ENCODE measurements at places on chromosomes 5 and 9.

DNA sequence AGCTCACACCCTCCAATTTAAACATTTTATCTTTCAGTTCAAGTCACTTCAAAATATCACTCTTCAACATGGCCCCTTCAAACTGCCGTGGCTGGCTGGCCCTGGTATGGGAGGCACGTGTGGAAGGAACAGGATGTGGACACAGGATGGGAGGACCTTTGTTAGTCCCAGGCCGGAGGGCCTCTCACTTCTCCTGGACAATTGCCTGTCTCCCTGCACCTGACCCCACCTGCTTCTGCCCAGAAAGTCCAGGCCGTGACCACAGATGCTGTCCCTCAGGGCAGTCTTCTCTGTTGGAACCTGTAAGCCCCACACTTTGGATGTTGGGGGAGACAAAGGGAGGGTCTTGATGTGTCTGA, 19.4 kb downstream of the AMBP start:
- no peak for DNase-seq

DNA sequence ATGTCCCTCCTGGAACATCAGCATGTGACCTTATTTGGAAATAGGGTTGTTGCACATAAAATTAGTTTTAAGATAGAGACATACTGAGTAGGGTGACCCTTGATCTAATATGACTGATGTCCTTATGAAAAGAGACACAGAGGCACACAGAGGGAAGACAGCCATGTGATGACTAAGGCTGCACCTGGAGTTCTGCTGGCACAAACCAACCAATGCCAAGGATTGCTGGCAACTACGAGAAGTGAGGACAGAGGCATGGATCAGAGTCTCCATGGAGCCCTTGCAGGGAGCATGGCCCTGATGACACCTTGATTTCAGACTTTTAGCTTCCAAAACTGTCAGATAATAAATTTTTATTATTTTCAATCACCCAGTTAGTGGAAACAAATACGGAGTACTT, 101.9 kb downstream of the FBXL7 start:
- no peak for DNase-seq

DNA sequence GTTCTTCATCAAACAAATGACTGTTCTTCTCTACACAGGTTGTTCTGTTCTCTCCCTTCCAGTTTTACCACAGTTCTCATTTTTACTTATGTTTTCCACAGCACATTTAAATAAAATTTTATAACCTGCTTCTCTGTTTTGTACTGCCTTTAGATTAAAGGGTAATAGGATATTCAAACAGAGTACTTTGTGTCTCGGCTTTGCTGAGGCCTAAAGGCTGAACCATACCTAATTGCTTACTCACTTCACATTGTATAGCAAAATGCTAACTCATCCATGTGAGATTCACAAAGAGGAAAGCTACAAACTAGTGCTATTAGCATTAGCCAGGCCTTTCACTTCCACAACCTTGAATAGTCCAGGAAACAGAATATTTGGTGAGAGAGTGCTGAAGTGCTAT, 200.3 kb downstream of the TRPM3 start:
- peak; percentile 78 for DNase-seq

GRCh38 chr5:66849803-66850202, 253.6 kb downstream of the MAST4 start:
- DNase-seq: peak; percentile 73

DNA sequence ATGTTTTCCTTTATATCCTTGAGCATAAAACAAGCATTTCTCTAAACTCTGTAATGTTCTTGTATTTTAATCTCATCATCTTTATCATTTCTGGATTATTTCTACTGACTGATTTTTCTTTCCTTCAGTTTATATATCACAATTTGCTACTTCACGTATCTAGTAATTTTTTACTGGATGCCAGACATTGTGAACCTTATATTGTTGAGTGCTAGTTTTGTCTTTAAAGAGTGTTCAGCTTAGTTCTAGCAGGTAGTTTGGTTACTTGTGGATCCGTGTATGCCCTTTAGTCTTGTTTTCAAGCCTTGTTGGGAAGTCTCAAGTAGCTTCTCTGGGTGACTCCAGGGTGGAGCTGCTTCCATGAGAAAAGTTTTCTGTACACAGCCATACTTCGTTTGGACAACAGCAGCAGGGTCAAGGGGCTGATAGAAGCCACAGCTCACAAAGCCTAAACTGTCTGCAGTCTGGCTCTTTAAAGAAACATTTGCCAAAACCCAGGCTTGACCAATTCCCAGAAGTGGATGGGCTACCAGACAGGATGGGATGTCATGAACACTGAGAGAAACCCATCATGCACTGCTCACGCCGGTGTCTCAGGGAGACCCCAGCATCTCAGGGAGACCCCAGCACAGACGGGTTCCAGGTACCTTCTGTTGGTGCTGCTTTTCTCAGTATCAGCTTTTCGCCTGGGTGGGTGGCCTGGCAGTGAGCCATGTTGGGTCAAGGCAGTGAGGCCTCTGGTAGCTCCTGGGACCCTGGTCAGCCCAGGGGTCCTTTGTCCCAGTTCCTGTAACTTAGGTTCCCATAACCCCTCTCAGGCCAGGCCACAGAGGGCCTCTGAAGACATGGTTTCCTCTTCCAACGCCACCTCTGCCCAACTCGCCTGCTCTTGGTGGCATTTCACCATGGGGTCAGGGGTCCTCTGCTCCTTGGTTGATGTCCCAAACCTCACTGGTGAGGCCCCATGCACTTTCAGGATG, 29.1 kb downstream of the TRIP13 start:
- DNase-seq: no peak

DNA sequence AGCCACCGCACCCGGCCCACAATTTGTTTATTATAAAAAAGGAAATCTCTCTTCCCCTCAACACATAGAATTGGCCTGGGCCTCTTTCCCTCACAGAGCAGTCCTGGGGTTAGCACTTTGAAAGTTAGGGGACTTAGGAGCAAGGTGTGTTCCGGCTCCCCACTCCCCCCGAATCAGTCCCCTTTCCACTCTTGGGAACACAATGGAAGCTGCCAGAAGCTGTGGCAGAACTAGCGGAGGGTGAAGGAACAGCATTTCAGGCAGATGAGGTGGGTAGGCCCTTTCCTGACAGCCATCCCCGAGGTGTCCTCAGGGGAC, 16.4 kb upstream of the C5orf47 start:
- no peak for DNase-seq

DNA sequence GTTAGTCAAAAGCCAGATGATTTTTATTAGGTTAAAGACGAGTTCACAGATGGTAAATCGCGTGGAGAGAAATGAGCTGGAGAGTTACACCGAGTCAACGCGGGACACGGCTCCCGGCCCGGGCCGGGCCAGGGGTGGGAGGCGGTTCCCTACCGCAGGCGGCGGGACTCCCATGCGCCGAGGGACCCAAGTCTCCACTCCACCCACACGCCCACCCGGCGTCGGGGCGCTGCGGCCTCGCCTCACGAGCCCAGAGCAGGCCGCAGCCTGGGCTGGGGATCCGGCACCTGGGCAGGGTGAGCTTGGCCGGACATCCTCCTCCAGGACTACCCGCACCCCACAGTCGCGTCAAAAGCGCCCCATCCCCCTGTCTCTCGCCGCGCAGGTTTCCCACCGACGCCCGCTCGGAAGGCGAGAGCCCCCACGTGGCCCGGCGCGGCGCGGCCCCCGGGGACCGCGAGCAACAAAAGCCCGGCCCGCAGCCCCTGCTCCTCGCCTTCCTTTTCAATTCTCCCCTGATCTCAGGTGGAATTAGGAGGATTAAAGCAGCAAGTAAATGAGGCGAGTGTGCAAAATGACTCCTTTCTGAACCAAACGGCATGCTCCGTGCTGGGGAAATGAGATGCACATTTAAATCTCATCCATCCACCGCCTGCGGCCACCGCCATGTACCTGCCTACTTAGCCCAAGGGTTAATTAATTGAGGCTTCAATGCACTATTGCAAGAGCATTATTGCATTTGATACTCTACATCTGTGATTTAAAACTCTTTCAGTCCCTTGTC, 196.5 kb upstream of the TBCA start:
- DNase-seq: no peak

GRCh38 chr9:77604316-77604715, 43.8 kb downstream of the GNA14 start:
- no peak for DNase-seq

- DNase-seq: no peak
These were observed at the start of gene PCDHA3 for GRCh38 chr5:140800816-140801493. TSS of gene PCDHA3 (plus strand) at chr5:140801057.

- DNase-seq: no peak
These were observed 24.8 kb downstream of the ABLIM3 start for GRCh38 chr5:149166128-149166527.

GRCh38 chr9:77985996-77986395, 45.6 kb downstream of the GNAQ start:
- DNase-seq: no peak

- no peak for DNase-seq
These were observed 76.2 kb downstream of the ARHGAP26 start for GRCh38 chr5:142846406-142846805.

DNA sequence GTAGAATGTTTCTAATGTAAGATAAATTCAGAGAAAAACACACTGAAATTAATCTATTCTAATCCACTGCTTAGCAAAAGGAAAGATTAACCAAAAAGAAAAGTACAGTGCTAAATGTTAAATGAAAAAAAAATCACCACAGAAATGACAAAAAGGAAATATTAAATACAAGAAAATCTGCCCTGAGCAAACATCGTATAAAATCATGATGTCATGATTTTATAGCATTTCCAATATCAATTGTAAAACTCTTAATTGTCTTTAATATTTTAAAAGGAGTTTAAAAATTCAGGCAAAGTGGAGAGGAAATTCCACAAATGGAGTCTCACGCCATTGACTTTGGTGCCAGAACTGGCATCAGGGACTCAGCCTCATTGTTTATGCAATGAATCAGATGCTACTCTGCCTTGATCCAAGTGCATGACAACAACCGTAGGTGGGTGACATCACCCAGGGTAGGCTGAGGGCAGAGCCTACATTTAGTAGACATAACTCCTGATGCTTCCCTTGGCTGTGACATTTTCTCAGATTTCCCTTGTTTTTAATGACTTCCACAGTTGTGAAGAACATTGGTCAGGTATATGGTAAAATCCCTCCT, 696.8 kb downstream of the SEMA5A start:
- DNase-seq: no peak

DNA sequence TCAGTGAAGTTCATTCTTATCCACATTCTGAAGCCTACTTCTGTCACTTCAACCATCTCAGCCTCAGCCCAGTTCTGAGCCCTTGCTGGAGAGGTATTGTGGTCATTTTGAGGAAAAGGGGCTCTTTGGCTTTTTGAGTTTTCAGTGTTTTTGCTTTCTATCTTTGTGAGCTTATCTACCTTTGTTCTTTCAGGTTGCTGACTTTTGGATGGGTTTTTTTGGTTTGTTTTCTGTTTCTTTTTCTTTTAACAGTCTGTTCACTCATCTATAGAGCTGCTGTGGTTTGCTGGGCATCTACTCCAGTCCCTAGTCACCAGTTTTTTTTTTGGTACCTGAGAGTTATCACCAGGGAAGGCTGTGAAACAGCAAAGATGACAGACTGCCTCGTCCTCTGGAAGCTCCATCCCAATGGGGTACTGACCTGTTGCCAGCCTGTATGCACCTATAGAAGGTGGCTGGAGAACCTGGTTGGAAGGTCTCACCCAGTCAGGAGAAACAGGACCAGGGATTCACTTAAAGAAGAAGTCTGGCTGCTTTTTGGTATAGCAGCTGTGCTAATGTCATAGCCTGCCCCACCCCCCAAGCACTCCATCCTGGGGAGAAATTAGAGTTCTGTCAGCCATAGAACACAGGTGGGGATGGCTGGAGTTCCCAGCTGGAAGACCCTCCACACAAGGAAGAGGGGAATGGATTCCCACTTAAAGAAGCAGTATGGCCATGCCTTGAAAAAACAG, 138.6 kb upstream of the TSLP start:
- no peak for DNase-seq

Measured in foreskin keratinocyte (primary cell).